D341Med (cell line): ENCODE measurements at places on chromosomes 13 and 19.

- peak; percentile 86 for DNase-seq
Measured at GRCh38 chr19:12611361-12611699, 610 bp downstream of the ZNF791 start.

GRCh38 chr13:37878921-37879320 is 9.3 kb upstream of the TRPC4 start:
- DNase-seq, result no peak

- no peak for DNase-seq
Measured at GRCh38 chr19:39381910-39382611, 8.8 kb downstream of the PAF1 start.

- peak; percentile 65 for DNase-seq
Measured at GRCh38 chr19:49677901-49678674, 1.0 kb downstream of the PRMT1 start.

DNA sequence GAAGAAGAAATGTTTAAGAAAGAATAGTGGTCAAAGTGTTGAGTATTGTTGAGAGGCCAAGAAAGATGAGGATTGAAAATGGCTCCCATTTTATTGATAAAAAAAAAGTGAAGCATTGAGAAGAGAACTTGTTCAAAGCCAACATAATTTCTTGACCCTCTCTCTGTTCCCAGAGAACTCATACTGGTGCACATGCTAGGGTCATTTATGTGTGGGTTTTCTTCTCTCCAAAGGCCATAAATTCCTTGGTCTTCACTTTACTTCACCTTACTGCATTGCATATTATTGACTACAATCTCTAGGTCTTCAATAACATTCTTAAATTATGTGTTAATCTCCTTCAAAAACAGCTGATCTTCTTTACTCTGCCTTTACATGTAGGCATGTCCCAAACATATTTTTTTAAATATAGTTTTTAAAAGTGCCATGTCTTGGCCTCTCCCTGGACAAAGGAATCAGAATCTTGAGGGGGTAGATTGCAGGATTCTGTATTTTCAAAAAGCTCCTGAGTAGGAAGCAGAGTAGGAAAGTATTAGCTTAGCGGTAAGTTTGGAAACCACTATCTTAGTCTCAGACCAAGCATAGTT is 1.8 kb upstream of the FNDC3A start:
- DNase-seq, result no peak

DNA sequence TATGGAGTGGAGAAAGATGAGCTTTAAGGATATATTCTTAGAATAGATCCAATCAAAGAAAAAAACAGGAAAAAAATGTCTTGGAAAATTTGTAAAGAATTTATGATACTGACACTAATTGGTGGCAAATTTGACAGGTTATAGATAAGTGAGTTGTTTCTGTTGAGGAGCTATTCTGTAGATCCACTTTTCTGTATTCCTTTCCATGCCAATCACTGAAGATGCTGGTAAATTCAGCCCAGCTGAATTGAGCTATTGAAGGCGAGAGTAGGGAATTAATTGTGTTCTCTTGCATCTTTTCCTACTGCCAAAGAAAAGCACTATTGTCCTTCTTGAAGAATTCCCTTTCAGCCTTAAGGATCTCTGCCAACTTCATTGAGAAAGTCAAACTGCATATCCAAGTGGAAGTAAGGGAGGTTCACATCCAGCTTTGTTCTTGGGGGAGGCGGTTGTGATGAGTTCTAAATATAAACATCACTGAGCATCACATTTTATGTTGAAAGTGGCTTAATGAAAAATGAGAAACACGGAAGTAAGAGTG is 113.1 kb downstream of the PCDH9 start:
- no peak for DNase-seq

DNA sequence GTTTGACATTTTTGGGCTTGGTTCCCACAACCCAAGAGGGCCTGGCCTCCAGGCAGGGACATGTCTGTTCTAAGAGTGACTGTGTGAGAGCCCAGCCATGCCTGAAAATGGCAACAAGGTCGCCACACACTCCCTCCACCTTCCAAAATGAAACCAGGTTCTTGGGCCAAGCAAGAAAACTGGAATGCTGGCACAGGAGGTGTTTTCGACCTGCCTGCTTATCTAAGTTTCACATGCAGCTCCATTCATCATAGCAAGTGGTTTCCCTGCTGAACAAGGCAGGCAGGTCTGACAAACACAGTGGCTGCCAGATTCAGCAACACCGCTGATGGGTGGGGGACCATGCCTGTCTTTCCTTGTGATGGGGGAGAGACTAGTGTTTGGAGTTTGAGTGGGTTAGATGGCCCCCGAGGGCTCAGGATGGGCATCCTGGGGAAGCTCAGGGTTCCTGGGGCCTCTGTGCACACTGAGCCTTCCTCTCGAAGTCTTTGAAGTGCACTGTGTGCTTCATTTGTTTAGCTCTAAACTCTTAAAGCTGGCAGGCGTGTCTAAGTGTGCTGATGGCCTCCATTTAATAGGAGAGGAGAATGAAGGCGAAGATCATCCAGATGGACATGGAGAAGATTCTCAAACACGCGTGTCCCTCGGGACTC is 17.9 kb upstream of the GAS6 start:
- DNase-seq, result no peak

DNA sequence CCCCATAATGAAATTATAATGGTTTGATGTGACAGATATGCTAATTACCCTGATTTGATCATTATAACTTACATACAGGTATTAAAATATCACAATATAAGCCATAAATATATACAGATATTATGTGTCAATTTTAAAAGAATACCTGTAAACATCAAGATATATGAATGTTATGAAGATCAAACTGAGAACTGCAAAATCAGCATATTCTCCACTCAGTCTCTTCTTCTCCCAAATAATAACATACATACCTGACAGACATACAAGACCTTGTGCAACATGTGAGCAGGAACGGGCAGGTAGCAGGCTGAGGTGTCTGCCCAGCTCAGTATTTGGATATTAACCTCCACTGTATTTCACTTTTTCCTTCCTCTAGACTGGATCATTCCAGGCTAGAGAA is 547.2 kb downstream of the UQCRFS1 start:
- DNase-seq, result no peak

GRCh38 chr19:31427857-31428256 is 78.6 kb upstream of the TSHZ3 start:
- DNase-seq, result no peak

GRCh38 chr13:20291675-20292074 is 59.6 kb upstream of the GJB6 start:
- no peak for DNase-seq

- DNase-seq, result no peak
Measured at GRCh38 chr19:43078311-43078710, 4.2 kb downstream of the PSG2 start.

- no peak for DNase-seq
Measured at GRCh38 chr13:20402881-20403280, 122.8 kb downstream of the CRYL1 start.

GRCh38 chr19:1251330-1252220 is 3.2 kb downstream of the MIDN start:
- DNase-seq, result peak; percentile 62

DNA sequence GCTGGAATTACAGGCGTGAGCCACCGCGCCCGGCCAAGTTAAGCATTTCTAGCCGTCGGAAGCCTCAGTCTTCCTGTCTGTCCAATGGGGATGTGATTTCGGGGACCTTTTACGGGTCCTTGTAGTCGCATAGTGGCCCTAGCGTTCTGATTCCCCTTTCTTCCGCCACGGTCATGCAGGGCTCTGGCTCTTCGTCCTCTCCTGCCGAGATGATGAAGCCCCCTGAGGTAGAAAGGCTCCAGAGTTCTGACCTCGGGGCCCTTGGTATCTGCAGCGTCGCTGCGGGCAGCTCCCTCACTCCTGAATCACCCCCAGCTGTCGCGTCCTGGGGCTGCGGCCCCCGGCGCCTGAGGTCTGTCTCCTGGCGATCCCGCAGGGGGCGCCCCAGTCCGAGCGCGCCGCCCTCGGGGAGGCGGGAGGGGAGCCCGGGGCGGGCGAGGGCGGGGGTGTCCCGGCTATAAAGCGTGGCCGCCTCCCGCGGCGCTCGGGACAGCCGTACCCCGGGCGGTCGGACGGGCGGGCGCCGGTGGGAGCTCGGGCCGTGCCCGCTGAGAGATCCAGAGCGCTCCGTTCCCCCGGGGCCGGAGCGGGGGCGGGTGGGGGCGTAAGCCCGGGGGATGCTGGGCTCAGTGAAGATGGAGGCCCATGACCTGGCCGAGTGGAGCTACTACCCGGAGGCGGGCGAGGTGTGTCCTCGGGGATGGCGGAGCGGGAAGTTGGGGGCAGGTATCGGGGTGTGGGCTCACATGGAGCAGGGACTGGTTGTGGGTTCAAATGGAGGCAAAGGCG is at the start of gene FOXA3:
Gene FOXA3, plus strand, starts transcription at position 487 of the 789 bp plus-strand sequence. Its CDS starts 131 bp downstream, at position 618.
- DNase-seq, result peak; percentile 89

DNA sequence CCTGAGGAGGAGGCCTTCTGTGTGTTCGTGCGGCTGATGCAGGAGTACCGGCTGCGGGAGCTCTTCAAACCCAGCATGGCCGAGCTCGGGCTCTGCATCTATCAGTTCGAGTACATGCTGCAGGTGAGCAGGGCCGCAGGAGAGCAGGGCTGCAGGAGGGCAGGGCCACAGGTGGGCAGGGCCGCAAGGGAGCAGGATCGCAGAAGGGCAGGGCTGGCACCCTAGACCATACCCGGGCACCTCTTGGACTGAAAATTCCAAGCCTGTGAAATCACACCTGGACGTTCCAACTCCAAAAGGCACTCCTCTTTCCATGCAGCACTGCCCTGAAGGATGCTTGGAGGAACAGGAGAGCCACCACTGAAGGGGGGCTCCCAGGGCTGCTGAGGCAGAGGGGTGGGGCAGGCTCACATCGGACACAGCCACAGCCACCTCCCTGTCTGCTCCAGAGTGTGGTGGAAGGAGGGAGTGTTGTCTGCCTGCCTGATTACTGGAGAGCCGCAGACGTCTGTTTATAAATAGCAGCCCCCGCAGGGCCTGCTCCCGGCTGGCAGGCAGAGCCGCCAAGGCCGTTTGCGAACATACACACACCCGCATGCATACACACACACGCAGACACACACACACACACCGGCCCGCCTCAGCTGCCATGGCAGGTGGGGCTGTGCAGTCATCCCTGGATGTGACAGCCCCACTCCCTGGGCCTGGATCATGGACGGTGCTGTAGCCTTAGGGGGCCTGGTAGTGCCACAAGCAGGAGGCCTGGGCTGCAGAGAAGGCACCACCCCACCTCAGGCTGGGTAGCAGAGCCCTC is 20.2 kb downstream of the EVI5L start:
- DNase-seq, result no peak

GRCh38 chr13:36530050-36530789 is 97.9 kb downstream of the CCNA1 start:
- DNase-seq, result no peak

DNA sequence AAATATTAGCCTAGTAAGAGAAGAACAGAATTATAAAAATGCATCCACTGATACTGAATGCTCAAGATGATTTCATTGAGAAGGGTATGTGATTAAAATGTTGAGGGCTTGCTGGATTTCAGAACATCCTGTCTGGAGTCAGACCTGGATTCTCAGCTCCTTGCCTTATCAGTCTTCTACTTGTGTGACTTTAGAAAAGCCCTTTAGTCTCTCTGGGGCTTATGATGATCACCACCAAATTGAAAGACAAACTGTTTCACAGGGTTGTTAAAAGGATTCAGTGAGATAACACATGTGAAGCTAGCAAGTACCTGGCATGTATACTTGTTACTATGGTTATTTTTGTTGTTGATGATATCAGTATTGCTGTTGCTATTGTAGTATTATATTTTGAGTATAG is 118.4 kb downstream of the GPC6 start:
- no peak for DNase-seq

DNA sequence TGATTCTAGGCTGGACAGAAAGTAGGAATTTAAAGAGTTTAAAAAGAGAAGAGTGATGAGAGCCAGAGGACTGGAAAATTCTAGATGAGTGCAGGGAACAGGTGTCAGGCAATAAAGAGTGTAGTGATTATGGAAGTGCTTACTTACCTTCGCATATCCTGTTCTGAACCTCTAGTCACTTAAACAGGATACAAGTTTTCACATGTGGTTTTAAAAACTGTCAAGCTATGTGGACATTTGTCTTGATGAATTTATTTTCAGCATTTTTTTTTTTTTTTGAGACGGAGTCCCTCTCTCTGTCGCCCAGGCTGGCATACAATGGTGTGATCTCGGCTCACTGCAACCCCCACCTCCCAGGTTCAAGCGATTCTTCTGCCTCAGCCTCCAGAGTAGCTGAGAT is 34.3 kb upstream of the IL17D start:
- no peak for DNase-seq

- no peak for DNase-seq
Measured at GRCh38 chr13:113493315-113493951, 2.9 kb upstream of the DCUN1D2 start.

- DNase-seq, result no peak
Measured at GRCh38 chr19:46634656-46635218, 1.3 kb downstream of the GNG8 start.

DNA sequence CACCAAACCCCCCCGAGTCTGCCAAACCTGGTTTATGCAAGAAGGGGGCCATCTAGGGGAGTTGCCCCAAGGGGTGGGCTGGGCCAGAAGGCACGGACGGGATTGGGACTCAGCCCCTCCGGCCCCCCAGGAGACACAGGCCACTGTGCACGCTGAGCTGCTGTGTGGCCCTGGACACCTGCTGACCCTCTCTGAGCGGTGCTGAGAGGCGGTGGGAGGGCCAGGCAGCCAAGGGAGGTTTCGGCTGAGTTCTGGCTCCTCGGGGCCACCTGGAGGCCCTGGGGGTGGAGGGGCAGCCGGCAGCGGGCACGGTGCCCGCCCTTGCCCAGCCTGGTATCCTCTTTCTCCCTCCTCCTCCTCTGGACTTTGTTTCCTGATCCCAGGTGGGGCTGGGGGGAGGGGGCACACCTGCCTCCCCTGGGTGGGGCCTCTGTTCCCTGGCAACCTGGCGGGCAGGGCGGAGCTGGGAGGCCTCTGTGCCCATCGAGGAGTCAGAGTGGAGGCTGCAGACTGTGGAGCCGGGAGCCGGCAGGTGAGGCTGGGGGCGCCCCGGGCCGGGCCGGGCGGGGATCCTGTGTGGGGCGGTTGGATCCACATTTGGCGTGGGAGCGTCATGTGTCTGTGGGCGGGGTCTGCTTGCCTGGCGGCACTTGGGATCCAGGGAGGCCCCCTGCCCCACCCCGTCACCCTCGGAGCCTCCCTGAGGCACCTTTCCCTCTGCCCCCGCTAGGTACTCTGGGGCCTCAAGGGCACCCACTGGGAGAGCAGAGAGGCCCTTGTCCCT is at the start of gene MISP:
Gene MISP, plus strand, starts transcription at position 473 of the 784 bp plus-strand sequence. CDS start 5,835 bp downstream, outside the sequence.
- DNase-seq, result no peak

GRCh38 chr13:110161112-110161882 is 145.7 kb downstream of the COL4A1 start:
- no peak for DNase-seq

DNA sequence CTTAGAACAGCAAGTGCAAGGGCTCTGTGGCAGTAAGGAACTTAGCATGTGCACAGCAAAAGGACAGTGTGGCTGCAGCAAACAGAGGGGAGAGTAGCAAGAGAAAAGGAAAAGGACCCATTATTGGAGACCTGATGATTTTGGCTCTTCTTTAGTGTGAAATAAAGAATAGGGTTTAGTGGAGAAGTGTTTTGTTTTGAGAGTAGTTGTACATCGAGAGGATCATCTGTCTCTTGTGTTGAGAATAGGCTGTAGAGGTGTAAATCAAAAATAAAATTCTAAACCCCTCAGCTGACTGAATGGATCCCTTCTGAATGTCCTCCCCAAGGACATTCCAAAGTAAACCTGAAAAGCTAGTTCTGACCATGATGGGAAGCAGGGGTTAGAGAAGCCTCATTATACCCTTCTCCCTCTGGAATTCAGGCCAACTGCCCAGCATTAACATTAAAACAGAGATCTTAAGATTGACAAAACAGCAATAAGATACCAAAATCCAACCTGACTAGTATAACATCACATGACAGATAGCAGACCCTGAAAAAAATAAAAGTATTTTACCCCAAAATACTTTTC is 73.6 kb upstream of the OBI1 start:
- DNase-seq, result no peak
